ENCODE measurements at places on chromosomes 6 and 20. TPM values are rescaled to one million over a fixed set of nuclear protein-coding genes. Genes with fewer than 3 reads are reported as not detected.

GRCh38 chr20:40524071-40524470 is 165.0 kb downstream of the MAFB start:
- DNase-seq = no peak

The MRS2 gene
- polyA plus RNA-seq = 12.9 TPM

DNA sequence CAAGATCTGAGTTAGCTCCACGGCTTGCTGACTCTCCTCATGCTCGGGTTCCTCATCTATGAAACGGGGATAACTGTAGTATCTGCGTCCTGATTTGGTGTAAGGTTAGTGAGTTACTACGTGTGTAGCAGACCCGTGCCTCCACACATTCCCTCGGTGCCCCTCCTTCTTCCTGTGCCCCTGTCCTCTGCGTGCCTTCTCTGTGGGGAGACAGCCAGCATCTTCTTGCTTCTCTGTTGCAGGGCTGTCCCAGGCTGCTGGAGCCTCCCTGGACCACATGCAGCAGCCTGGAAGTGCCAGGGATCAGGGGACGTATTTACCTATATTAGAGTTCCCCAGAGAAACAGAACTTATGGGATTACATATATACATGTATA is 128.6 kb upstream of the PRND start:
- no peak for DNase-seq

- no peak for DNase-seq
Observed at GRCh38 chr6:159301810-159302593, 132.8 kb downstream of the FNDC1 start.

DNA sequence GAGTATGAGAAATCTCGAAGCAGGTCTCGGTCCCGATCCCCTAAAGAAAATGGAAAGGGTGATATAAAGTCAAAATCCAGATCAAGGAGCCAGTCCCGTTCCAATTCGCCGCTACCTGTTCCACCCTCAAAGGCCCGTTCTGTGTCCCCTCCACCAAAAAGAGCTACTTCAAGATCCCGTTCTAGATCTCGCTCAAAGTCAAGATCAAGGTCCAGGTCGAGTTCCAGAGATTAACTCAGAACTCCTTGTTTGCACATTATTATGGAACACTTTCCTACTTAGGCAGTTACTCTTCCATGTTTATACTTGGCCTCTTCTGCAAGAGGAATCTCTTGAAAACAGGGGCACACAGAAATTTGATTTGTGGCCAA is 3.1 kb downstream of the SRSF6 start:
- DNase-seq = no peak

GRCh38 chr6:151870375-151870774 is 62.9 kb downstream of the ESR1 start:
- no peak for DNase-seq

DNA sequence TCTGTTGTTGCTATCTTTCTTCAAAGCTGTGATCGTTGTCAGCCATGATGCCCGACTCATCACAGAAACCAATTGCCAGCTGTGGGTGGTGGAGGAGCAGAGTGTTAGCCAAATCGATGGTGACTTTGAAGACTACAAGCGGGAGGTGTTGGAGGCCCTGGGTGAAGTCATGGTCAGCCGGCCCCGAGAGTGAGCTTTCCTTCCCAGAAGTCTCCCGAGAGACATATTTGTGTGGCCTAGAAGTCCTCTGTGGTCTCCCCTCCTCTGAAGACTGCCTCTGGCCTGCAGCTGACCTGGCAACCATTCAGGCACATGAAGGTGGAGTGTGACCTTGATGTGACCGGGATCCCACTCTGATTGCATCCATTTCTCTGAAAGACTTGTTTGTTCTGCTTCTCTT is 19.3 kb downstream of the ABCF1 start:
- DNase-seq = no peak

DNA sequence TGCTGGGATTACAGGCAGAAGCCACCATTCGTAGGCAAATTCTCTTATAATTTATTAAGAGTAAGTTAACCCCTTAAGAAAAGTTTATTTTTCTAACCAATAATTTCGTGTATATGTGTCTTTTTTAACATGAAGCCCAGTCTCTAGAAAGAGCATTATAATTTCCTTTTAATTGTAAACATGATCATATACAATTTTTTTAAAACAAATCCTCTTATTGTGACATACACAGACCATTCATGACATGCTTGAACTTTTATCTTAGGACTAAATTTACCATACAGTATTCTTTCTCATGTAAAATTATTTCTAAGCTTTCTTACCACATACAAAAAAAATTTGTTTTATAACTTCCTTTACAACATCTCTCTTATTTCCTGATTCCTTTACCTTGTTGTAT is 6.7 kb downstream of the ACOT13 start:
- DNase-seq = no peak

DNA sequence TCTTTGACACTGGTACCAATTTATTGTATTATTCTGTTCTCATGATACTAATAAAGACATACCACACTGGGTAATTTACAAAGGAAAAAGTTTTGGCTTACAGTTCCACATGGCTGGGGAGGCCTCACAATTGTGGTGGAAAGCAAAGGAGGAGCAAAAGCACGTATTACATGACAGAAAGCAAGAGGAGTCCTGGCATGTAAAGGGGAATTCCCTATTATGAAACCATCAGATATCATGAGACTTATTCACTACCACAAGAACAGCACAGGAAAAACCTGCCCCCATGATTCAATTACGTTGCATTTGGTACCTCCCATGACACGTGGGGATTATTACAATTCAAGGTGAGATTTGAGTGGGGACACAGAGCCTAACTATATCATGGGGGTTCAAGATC is 43.4 kb downstream of the SLC22A2 start:
- DNase-seq = no peak

DNA sequence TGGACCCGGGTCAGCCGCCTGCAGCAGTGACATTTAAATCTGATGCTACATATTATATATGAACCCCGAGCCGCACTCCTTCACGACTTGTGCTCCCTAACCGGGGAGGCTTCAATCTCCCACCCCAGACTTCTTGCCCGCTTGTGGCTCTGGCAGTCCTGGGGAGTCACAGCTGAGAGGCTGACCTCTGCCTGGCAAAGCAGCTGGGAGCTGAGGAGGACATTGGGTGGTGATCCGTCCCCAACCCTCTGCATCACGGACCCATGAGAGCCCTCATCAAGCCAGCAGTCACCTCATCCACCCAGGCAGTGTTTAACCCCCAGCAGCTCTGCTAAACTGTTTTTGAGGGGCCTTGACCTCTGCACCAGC is 33.7 kb upstream of the CDH22 start:
- no peak for DNase-seq

The JPH2 gene
- polyA plus RNA-seq = 9.5 TPM

DNA sequence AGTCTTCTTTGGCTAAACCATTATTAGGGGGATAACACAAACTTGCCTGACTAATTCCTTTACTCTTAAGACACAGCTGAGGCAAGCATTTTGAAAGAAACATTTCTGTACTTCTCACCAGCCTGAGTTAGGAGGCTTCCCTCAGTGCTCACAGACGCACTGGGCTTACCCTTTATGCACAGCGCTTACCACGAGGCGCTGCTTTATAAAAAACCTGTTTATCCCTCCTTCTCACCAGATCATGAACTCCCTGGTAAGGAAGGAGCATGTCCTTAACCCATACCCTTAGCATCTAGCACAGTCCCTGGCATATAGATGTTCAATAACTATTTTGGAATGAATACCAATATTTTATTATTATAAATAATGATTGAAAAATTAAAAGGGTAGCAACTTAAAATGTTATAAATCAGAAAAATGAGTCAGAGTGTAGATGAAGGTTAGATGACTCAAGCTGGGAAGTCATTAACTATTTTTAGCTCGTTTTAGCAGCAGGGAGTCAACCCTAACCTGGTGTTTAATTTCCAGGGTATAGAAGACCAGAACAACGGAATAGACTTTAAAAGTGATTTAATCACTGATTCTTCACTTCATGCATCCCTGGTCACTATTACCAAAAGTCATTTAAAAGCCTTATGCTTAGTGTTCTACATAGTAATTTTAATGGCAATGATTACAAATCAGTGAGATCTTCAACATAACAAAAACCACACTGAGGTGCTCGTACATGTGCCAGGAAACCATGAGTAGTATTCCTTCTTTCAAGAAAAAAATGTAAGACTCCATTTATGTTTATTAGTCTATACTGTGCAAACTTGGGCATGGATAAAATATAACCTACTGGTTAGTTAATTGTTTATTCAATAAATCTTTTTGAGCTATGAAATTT is 4.1 kb upstream of the TPD52L1 start:
- DNase-seq = no peak

The PRKN gene
- 0.42 TPM for polyA plus RNA-seq

DNA sequence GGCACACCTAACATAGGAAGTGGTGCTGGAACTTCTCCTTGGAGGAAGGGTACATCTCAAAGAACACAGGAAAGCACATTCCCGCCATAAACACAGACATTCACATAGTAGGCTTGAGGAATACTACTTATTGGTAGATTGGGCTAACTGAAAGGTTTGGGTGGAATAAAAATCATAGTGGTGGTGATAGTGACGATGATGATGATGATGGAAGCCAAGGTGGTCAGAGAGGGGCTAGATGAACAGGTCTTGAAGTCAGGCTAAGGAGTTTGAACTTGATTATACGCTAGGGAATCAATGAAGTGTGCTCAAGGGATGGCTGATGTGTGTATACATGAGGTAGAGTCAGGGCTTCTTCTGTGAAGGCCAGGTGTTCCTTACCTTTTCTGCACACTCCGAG is 12.0 kb upstream of the PLEKHG1 start:
- no peak for DNase-seq

Measured in BJ (cell line).